ENCODE measurements at places on chromosomes 12 and 14.

DNA sequence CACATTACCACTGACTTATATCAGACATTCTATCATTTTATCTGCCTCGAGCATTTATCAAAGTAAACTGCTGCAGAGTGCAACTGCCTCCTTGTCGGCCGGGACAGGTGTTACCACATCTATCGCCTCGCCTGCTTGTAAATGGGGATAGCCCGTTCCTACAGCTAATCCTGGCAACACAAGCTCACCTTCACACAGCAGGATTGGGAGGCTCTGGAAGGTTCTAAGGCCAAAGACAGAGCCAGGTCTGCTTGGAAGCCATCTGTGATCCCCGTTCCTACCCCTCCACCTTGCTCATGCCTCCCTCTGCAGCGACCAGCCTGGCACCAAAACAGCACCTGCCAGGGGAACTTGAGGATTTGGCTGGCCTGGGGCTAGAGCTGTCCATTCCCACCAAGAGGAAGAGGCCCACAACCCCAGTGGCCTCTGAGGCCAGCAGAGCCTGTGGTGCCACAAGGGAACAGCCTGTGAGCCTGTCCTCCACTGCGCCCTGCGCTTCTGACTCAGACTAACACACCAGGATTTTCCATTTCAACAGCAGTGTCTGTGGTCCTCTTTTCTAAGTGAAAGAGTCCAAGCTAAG, 114.8 kb upstream of the DIO3 start:
- no peak for DNase-seq

DNA sequence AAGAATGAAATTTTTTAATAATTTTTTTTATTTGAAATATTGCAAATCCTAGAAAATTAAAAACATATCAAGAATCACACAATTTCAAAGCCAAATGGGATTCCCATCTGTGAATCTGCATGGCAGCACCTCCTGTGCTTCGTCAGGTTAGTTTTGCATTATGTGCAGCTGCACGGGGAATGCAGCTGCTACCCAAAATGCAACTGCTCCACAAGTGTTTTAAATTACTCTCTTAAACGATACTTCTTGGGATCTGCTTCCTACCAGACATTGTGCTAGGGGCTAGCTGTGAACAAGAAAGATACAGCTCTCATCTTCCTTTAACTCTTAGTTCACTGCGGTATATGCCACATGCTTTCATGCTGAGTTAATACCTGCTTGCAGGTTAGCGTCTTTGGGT, 154.2 kb downstream of the CRADD start:
- DNase-seq: no peak

GRCh38 chr14:75926431-75927115, 55.2 kb downstream of the TGFB3 start:
- no peak for DNase-seq

- DNase-seq: no peak
These were observed 73.4 kb downstream of the GSC start for GRCh38 chr14:94696518-94696917.

GRCh38 chr12:107058190-107058589, 35.2 kb downstream of the CRY1 start:
- no peak for DNase-seq

- peak; percentile 33 for DNase-seq
These were observed 22.3 kb upstream of the STK38L start for GRCh38 chr12:27221625-27222387.

DNA sequence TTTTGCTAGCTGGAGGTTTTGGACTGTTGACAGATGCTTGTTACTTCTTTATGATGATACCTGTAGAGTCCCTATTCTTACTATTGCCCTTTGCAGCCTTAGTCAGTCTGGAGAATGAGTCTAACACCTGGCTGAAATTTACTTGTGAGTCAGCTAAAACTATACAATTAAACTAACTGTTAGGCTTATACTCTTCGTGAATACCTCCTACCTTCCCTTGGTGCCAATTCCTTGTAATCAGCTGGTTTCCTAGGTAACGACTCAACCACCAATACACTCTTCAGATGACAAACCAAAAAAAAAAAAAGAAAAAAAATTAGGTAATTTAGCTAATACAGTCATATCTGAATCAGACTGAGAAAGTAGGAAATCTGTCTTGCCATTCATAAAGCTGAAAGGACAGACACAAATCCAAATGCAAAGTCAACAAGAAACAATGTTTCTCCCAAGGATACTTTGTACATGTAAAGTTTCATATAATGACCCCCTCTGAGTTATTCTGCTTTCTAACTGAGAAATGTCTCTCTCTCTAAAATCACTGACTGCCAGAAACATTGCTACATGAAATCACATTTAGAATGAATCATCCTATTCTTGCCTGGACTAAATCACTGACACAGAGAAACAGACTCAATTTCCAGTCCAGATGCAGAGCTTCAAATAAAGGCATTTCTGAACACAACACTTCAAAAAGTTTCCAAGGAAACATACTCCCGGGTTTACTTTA, 56.5 kb upstream of the CDKL1 start:
- DNase-seq: no peak

DNA sequence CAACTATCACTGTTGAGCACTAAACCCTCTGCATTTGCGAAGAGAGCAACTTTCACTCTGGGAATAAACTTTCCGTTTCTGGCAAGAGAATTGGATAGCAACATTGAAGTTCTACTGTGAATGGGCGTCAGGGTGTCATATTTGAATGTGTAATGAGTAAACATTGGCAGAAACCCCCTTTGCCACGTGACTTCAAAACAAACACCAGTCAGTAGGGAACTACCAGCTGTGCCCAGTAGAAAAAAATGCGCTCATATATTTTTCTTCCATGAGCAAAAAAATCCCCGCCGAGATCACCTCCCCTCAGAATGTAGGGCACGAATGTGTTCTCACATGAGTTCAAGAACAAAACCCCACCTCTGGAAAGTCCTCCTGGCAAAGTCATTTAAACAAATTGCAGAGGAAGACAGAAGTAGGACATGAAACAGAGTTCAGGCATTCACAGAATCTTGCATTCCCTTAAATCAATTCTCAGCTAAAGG, 80.6 kb downstream of the BTG1 start:
- DNase-seq: peak; percentile 98

DNA sequence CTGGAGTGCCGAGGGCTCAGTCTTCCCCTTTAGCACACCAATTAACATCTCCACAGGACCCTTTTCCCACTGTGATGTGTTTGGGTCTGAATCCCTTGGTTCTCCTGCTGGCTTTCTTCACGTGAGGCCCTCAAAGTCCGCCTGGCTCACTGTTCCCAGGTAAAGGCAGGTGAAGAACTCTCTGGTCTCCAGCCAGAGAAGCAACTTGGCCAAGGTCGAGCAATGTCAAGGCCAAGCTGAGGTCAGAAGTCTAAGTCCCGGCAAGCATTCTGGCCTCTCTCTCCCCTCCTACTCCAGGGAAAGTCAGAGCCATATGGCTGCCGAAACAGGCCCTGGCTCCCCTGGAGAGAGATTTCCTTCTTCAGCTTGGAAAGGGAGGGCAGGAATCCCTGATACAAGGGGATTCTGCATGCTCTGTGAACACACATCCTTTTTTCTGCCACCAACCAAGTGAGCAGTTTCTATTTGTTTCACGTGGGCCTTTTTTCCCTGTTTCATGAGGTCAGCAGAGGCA, 61.4 kb upstream of the ESRRB start:
- DNase-seq: no peak

- DNase-seq: no peak
These were observed 1.5 kb downstream of the NPFF start for GRCh38 chr12:53505555-53506449.

GRCh38 chr12:114668151-114668885, 15.7 kb downstream of the TBX3 start:
- peak; percentile 51 for DNase-seq

DNA sequence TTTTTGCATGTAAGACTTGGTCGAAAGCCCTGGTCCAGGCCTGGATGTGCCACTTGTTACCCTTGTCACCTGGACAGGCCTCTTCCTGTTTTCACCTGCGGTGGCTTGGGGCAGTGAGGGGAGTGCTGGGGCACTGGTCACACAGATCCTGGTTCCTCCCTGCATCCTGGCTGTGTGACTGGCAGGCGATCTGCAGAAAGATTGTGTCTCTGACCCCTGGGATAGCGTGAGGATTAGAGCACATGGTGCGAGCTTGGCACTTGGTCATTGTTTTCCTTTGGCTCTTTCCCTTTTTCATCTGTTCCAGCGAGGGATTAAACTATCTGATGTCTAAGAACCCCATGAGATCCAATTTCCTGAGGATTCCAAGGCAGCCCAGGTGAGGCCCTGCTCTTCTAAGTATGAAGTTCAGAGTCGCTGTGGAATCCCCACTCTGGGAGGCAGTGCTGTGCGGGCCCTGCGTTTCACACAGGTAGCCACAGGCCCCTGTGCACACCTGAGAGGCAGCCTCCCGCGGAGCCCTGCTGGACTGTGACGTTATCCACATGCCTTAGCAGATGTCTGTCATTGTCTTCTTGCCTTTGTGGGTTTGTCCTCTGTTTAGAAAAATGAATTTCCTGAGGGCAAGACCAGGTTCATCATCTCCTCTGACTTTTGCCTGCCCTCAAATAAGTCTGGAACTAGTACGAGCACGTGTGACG, 288.4 kb downstream of the CACNA1C start:
- no peak for DNase-seq

GRCh38 chr14:75880512-75880911, 101.3 kb downstream of the TGFB3 start:
- DNase-seq: no peak

GRCh38 chr12:132611620-132612019, 1.2 kb upstream of the LRCOL1 start:
- no peak for DNase-seq

DNA sequence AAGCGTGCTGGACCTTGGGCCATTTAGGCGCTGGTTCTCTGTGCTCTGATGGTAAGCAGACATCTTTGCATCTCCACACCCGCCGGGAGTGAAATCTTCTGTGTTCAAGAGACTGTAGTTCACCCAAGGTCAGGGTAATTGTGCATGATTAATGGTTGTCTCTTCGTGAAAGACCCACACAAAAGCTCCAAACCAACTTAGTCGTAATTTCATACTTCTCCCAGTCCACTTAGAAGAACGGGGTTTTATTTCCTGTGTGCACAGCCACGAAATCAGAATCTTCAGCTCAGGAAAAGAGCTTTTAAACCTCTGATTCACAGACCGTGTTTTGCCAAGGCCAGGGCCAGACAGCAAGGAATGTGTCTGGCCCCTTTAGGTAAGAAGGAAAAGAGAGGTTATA, 640.9 kb downstream of the MED13L start:
- no peak for DNase-seq
